NK-92 treated with Interleukin-12 subunit alpha and Interleukin-12 subunit beta, amount 100 ng/mL, for 24 hours (cell line): ENCODE measurements at places on chromosomes 4 and X.

DNA sequence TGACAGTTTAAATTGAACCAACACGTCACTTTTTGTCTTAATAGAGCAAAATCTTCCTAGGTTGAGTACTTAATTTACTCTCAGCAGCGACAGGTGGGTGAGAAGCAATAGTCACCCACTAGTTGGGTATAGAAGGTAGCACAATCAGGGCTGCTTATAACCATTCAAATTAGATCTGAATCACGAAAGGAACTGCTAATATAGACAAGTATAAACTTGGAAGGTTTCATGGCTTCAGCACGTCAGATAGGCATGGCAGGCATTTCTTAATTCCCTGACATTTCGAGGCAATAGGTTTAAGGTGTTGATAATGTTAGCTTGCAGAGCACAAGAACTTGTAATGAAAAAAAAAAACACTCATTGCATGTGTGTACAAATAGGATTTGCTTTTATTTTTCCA, 853.4 kb downstream of the PCDH7 start:
- no peak for DNase-seq

DNA sequence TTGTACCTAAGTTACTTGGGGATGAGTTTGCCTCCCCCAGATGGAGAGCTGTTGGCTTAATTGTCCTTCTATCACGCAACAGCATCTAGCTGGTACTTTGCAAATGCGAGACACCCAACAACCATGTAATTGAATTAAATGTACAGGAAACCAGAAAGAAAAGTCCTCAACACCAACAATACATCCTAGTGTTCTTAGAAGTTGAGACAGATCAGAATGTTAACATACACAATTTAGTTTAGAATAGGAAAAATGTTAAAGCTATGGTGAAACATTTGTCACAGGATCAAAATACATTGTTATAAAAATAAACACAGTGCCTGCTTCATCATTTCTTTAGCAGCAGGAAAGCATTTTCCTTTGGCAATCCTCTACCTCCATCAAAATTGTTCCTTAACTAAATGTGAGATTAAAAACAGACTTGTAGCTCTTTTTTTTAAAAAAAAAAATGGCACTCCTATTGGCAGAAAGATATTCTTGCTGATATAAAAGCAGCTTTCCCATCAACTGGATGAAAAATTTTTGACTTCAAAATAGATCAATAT, 163.1 kb upstream of the MID1 start:
- no peak for DNase-seq

GRCh38 chr4:186584912-186585311, 29.5 kb upstream of the MTNR1A start:
- DNase-seq: no peak

- no peak for DNase-seq
These were observed 407.6 kb downstream of the ANKRD50 start for GRCh38 chr4:124304941-124305340.

GRCh38 chrX:9326369-9326768, 138.5 kb upstream of the TBL1X start:
- no peak for DNase-seq

GRCh38 chr4:147194114-147194513, 248.4 kb upstream of the TTC29 start:
- no peak for DNase-seq

GRCh38 chrX:81120258-81120935, 81.3 kb downstream of the HMGN5 start:
- no peak for DNase-seq

DNA sequence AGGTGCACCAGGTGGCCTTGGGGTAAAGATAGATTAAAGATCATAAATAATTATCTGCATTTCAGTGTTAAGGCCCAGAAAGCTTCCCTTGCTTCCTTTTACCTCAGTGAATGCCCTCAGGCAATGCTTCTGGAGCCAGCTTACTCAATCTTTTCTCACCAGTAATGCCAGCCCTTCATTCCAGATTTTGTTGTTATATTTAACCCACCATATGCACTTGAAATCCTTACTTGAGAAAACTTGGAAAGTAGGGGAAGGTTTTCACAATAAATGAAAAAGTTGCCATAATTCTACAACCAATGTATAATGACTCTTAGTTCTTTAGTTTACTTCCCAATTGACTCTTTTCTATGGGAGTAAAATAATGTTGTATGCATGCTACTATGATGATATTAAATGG, 17.1 kb upstream of the PBDC1 start:
- DNase-seq: no peak

DNA sequence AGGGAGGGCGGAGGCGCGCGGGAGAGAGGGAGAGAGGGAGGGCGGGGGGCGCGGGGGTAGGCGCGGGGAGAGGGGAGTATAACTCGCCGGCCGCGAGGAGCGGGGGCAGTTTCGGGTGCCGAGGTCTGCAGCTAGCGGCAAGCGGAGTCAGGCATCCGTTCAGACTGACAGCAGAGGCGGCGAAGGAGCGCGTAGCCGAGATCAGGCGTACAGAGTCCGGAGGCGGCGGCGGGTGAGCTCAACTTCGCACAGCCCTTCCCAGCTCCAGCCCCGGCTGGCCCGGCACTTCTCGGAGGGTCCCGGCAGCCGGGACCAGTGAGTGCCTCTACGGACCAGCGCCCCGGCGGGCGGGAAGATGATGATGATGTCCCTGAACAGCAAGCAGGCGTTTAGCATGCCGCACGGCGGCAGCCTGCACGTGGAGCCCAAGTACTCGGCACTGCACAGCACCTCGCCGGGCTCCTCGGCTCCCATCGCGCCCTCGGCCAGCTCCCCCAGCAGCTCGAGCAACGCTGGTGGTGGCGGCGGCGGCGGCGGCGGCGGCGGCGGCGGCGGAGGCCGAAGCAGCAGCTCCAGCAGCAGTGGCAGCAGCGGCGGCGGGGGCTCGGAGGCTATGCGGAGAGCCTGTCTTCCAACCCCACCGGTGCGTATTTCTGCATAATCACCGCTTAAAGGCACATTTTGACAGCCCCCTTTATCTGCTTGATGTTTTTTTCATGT, at the start of gene POU4F2:
TSS of gene POU4F2 (plus strand) at position 108 of the 720 bp plus-strand sequence. CDS start at position 356, 248 bp downstream.
- DNase-seq: no peak

GRCh38 chr4:69881173-69881773, 21.3 kb upstream of the SULT1E1 start:
- DNase-seq: no peak

DNA sequence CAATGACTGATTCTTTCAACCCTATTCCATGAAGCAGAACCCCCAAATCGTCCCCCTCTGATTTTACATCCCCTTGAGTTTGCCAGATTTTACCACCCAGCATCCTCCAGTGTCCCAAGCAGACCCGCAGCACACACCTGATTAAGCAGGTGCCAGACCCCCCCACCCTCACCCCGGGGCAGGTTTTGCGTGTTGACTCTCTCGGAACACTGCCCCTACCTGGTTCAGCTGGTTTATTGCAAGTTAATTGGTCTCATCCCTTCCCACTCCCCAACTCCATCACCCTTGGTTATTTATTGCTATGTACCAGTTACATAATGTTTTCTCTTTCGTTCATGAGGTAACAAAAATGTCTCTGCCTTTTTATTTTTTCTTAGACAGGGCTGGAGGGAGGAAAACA, 258.4 kb downstream of the BCOR start:
- no peak for DNase-seq

- DNase-seq: no peak
These were observed 136.8 kb downstream of the CYLC1 start for GRCh38 chrX:83997781-83998180.

DNA sequence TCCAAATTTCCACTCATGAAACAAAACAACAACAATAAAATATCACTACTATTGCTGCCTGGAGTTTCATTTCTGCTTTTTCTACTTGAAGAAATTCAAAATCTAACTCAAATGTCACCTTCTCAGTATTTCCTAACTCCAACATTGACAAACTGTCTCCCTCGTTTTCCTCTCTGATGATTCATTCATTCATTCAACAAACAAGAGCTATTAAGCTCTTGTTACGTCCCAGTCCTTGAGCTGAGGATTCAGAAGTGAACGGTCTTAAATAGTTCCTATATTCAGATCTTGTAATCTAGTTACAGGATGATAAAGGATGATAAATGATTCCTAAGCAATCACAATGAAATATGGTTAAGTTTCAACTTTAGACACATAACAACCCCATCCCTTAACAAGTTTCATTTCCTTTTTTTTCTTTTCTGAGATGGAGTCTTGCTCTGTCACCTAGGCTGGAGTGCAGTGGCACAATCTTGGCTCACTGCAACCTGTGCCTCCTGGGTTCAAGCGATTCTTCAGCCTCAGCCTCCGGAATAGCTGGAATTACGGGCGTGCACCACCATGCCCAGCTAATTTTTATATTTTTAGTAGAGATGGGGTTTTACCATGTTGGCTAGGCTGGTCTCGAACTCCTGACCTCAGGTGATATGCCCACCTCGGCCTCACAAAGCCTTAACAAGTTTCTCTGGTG, 1.7 kb downstream of the SLC9B2 start:
- no peak for DNase-seq

GRCh38 chr4:150609131-150609530, 27.2 kb downstream of the MAB21L2 start:
- no peak for DNase-seq

DNA sequence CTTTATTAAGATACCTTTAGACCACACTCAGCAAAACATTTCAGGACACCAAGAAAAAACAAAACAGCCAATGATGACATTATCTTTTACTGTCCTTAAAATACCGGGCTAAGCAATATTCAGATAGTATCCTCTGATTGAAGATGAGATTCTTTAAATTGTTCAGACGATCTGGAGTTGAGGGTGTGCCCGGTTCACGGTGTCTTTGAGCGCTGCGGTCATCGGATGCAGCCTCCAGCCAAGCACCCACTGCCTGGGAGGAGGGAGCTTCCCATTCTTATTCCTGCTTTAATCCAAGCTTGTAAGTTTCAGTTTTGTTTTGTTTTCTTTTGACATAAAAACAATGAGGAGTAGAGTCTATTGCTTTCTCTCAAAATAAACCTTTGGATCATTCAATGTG, 14.1 kb downstream of the FAM149A start:
- no peak for DNase-seq

DNA sequence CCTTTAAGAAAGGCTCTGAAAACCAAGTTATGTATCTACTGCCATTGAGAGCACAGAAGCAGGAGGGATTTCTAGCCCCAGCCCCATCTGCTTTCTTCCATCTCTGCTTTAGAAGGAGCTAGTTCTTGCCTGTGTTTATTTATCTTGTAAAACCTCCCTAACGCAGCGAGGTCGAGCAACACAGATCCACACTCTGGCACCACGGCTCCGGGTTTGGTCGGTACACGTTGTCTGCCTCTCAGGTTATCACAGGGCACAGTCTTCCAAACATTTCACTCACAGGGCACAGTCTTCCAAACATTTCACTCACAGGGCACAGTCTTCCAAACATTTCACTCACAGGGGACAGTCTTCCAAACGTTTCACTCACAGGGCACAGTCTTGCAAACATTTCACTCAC, 69.7 kb upstream of the TLR3 start:
- DNase-seq: no peak

DNA sequence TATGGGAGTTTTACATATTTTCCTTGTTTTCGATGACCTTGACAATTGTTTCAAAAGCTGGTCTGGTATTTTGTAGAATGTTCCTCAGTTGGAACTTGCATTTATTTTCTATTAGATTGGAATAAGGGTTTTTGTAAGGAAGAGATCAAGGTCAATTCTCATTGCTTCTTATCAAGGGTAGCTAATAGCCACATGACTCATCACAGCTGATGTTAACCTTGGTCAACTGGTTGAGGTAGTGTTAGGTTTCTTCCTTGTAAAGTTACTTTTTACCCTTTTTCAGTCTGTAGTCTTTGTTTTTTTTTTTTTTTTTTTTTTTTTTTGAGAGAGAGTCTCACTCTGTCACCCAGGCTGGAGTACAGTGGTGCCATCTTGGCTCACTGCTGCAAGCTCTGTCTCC, 257.2 kb downstream of the SNCA start:
- DNase-seq: no peak

- no peak for DNase-seq
These were observed 38.9 kb upstream of the GJB1 start for GRCh38 chrX:71184092-71184491.

DNA sequence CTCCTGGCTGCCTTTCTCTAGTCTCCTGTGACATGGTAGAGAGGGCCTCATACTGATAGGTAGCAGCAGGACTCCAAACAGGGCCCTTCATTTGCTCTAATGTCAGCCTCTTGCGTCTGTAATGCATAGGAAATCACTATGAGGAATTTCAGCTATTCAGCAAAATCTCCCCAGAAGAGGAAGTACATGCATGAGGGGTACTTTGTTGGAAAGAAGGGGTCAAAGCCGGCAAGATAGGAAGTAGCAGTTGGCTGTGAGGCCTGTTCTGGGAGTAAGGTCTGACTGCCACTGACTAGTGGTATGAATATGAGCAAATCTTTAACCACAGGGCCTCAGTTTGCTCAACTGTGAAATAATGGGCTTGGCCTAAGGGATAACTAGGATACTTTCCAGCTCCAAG, 283.2 kb downstream of the ARHGAP10 start:
- no peak for DNase-seq

DNA sequence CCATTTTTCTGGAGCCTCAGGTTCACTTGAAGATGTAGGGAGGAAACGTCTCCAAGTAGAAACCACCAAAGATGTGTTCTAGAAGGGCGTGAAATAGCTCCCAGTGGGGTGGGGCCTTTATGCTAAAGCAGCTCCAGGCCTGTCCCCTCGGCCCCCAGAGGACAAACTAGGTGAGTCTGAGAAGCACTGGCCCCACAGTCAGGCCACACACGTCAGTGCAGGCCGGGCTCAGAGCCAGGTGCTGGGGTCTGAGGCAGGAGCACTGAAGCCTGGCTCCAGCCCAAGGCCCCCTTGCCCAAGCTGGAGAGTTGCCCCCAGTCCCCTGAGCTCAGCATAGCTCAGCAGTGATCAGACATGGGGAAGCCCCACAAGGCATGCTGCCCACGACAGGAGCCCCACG, 95.4 kb upstream of the PSAPL1 start:
- no peak for DNase-seq

DNA sequence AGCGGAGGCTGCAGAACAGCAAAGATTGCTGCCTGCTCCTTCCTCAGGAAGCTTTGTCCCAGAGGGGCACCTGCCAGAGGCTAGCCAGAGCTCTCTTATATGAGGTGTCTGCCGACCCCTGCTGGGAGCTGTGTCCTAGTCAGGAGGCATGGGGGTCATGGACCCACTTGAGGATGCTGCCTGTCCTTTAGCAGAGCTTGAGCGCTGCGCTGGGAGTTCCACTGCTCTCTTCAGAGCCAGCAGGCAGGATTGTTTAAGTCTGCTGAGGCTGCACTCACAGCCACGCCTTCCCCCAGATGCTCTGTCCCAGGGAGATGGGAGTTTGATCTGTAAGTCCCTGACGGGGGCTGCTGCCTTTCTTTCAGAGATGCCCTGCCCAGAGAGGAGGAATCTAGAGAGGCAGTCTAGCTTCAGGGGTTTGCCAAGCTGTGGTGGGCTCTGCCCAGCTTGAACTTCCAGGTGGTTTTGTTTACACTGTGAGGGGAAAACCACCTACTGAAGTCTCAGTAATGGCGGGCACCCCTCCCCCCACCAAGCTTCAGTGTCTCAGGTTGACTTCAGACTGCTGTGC, 10.9 kb downstream of the DCK start:
- DNase-seq: no peak

- no peak for DNase-seq
These were observed 9.8 kb downstream of the SRP72 start for GRCh38 chr4:56477192-56477702.

DNA sequence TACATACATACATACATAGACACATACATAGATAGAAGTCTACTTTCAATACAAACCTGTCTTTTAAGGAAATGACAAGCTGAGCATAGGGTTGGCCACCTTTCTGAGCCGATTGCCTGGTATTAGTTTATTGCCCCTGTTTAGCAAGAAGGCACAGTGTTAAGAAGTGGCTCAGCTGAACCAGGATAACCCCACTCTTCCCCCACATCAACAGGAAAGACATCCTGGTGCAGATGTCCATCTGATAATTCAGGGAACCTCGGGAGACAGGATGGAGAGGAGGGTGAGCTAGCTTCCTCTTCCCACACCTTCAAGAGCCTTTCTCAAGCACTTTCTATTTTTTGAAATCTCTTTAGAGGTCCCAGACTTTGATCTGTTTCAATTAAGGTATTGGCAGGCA, 52.3 kb downstream of the PKD2 start:
- no peak for DNase-seq
